ENCODE measurements at places on chromosomes 16 and 17.

DNA sequence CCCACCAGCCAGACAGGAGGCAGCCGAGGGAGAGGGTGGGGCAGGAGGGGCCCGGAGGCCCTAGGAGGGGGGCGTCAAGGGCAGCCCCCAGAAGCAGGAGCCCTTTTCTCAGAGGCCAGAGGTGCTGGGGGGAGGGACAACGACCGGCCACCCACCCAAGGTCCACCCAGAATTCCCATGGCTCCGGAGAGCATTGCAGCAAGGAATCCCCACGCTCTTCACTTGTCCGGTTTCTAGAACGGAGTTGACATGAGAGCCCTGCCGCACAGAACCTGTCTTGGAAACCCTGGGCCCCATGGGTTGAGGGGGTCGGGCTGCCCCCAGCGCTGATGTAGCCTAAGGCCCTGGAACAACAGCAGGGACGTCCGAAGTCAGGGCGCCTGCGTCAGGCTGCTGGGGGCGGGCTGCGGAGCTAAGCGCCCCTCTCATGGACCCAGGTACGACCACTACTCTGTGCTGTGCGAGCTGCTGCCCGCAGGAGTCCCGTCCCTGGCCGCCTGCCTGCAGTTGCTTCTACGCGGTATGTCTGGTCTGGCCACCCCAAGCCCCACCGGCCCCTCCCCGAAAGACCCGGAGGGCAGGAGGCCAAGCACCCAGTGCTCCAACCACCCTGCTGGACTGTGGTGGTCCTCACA, 11.2 kb downstream of the CYBC1 start:
- DNase-seq: no peak

DNA sequence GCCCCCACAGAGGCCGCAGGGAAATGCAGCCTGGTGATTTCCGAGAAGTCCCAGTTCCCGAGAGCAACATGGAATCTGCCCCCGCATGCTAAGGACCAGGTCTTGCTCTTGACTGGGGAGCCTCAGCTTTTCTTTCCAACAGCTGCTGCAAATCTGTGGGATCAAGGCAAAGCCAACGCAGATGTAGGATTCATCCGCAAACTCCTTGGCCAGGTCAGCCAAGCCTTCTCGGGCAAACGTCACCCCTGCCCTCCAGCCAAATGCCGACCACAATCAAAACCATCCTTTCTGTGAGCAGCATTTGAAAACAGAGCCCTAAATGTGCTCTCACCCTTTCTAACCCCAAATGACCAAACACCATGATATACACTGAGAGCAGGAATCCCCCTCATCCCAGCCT, 54.0 kb downstream of the MRM3 start:
- no peak for DNase-seq

GRCh38 chr17:720706-721539, 6.3 kb upstream of the VPS53 start:
- no peak for DNase-seq

DNA sequence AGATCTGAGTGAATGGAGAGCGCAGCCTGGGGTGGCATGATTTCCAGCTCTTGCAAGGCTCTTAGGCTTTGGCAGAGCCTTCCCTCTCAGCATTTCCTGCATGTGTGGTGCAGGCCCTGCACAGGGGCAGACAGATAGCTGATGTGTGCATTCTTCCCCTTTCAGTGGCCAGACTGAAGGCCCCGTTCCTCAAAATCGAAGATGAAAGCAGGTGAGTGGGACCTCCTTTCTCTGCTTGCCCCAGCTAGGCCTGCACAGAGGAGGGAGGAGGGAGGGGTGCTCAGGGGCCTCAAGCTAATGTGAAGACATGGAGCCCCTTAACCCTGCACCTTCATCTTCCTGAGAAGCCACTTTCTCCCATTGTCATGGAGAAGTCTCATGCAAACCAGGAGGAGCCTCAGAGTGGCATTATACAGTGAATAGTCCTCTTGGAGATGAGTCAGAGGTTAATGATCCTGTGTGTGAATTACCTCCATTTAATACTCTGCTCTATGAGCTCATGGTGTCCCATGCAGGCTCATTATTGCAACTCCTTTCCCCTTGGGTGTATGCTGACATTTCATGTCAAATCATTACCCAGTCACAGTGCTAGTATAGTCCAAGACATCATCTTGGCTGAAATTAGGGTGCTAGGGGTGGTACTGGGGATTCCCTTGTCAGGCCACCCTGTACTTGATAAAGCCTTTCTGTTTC, 20.4 kb upstream of the ADAM11 start:
- no peak for DNase-seq

- DNase-seq: no peak
These were observed 340.9 kb upstream of the PSMD7 start for GRCh38 chr16:73955702-73956101.

DNA sequence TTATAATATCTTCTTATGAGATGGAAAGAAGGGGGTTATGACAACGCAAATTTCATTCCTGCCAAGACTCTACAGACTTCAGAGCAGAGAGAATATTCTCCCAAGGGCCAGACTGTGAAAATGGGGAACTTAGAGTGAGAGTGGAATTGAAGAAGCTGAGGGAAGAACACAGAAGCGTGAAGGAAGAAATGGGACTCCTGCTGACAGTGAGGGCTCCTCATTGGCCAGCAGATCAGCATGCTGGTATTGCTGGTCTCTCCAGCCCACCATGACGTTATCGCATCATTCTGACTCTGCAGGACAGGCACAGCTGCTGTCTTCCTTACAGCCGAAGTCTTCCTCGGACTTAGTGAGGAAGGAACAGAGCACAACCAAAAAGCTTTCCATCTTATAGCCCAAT, 24.3 kb downstream of the CCL4 start:
- DNase-seq: no peak

DNA sequence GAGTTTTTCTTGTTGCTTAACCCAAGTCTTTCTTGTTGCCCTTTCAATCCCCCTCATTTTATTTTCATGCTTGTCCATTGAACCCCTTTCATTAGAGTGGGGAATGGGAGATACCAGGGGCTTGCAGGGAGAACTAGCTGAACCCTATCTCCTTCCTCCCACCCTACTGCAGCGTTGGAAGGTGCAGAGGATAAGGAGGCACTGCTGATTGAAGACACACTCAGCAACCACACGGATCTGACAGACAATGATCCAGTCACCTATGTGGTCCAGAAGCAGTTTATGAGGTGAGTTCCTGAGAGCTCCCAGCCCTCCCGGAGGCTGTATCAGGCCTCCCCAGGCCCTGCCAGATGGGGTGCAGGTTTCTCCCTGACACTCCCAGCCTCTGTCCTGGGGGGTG, 32.5 kb downstream of the ANKRD40 start:
- DNase-seq: no peak

- DNase-seq: peak; percentile 42
These were observed 12.1 kb upstream of the TBX21 start for GRCh38 chr17:47720754-47721533.

GRCh38 chr17:64218066-64218465, 45.0 kb downstream of the TEX2 start:
- no peak for DNase-seq

Data from T-cell (primary cell).